ENCODE measurements at places on chromosomes 6 and 20.

- no peak for DNase-seq
Observed at GRCh38 chr20:44348168-44348659, 7.3 kb upstream of the HNF4A start.

DNA sequence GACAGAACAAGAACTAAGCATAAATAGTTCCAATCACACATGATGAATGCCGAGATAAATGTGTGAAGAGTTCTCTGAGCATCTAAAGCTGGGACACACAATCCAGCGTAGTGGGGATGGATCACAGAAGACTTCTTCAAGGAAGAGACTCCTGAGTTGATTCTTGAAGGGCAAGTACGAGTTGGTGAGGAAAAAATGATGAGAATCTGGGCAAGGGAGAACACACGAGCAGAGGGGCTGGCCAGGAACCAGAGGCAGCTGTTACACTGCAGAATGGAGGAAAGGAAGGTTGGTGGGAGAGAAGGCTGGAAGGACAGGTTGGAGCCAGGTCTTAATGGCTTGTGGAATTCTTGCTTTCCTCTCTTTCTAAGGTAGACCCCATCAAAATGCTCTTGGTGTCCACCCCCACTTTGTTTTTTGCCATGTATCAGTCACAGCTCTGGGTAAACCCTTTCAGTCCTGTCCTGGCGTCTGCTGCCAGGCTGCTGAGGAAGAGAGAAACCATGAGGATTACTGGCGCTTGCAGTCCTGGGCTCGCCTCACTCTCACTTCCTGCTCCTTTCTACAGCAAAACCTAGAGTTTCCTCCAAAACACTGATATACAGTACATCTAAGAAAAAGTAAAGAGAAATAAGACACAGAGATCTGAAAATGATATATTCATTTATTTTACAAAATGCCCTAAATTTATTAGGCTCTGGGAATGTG is 127.6 kb upstream of the FAM184A start:
- DNase-seq: no peak

DNA sequence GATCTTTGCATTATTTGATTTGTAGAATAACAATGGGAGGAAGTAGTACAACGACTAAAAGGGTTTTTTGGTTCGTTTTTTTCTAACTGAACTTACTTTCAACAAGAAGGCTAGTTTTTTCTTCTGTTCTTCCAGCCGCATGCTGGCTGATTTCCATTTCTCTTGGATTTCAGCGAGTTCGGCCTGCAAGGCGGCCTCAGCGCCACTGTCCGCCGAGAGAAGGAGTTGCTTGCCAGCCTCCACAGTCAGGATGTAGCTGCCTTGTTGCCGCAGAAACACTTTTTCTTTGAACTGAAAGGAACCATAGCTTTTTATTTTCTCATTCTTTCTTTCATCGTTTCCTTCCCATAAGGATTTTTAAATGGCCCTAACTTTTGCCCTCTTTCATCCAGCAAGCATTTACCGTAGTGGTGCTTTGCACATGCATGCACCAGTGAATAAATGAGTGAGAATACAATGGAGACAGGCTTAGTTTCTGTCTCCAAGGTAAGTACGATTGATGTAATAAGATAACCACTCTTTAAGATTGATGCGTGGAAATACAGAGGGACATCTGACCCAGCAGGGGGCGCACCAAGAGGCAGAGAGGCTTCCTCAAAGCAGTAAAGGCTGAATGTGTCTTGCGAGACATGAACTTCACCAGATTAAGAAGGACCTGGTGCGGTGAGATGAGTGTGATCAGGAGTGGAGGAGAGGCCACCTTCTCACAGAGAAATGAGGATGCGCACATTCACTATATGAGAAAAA is 398.8 kb downstream of the ESR1 start:
- no peak for DNase-seq

- DNase-seq: no peak
Observed at GRCh38 chr6:141165002-141165665, 967.6 kb upstream of the GJE1 start.

GRCh38 chr6:110898111-110898510 is 23.5 kb downstream of the AMD1 start:
- no peak for DNase-seq

GRCh38 chr20:51837436-51837835 is 35.1 kb upstream of the SALL4 start:
- no peak for DNase-seq

DNA sequence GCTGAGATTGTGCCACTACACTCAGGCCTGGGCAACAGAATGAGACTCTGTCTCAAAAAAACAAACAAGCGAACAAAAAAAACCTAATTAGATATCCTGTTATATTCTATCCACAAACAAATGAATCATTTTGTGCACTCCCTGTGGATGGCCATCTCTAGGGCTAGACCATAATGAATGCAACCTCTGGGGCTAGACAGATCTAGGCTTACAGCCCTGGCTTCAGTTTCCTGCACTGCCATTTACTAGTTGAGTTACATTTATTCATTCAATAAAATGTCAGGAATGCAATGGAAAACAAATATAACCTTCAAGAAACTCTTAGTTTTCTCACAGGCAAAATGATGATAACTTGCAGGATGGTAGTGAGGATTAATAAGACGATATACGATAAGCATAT is 6.6 kb upstream of the RNF8 start:
- DNase-seq: no peak

DNA sequence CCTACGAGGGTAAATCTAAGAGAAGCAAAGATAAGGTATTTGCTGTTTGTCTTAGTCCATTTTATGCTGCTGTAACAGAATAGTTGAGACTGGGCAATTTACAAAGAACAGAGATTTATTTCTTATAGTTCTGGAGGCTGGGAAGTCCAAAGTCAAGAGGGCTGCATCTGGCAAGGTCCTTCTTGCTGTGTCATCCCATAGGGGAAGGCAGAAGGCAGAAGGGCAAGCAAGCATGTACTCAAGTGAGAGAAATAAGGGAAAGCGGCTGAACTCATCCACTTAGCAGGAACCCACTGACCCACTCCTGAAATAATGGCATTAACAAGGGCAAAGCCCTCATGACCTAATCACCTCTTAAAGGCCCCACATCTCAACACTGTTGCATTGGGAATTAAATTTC is 102.7 kb downstream of the AGPAT4 start:
- DNase-seq: no peak

DNA sequence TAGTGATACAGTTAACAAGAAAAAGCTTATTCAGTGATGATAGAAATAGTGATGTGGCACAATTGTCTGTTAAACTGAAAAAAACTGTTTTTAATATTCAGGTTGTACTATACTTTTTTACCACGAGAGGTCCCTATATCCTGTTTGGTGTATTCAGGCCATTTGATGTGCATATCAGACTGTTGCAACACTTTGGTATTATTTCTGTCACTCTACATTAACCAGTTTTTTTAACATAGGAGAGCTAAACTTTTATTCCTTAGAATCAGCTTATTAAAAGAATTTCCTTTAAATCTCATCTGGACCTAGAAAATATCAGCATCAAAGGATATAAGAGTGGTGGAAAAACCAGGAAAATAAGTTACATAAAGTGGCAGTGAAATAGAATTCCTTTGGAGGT is 36.8 kb downstream of the TSPYL4 start:
- no peak for DNase-seq

DNA sequence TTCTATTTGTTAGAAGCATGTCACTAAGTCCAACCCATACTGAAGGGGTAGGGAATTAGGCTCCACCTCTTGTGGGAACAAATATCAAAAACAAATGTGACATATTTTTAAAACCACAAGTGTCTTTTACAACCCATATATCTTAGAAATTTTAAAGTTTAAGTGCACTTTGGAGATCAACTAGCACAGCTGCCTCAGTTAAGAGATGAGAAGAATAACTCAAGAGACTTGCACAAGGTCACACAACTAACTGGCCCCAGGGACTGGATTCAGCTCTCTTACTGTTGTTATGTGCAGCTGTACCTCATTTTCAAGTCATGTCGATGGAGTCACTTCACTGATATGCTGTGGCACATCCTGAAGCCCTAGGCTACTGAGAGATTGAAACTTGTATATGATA is 102.9 kb upstream of the BMP2 start:
- DNase-seq: no peak

GRCh38 chr20:59017493-59018231 is 1.6 kb upstream of the TUBB1 start:
- no peak for DNase-seq

GRCh38 chr6:43793875-43794242 is 23.8 kb downstream of the VEGFA start:
- DNase-seq: no peak

DNA sequence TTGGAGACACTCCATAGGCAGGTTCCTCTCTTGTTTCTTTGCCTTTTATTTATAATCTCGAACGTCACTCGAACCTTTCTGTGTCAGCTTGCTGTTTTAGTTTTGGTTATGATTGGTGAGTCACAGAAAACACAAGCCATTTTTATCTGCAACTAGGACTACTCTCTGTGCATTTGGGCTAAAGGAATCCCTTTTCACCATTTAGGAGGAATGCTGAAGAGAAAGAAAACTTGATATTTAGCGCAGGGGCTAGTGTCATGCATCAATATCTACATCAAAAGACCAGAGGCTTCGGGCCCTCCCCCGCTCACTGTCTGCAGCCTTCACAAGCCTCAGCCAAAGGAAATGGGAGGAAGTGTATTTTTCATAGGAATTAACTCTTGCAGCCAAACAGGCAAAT is 507.8 kb upstream of the CITED2 start:
- DNase-seq: no peak

GRCh38 chr6:7542065-7542873 is 798 bp downstream of the DSP start:
- DNase-seq: peak; percentile 30

GRCh38 chr6:168562576-168563151 is 121.7 kb downstream of the SMOC2 start:
- DNase-seq: no peak

- DNase-seq: no peak
Observed at GRCh38 chr6:123702943-123703342, 66.2 kb upstream of the TRDN start.

Data from GM12891 (cell line).